ENCODE measurements at places on chromosomes 7 and 10.

DNA sequence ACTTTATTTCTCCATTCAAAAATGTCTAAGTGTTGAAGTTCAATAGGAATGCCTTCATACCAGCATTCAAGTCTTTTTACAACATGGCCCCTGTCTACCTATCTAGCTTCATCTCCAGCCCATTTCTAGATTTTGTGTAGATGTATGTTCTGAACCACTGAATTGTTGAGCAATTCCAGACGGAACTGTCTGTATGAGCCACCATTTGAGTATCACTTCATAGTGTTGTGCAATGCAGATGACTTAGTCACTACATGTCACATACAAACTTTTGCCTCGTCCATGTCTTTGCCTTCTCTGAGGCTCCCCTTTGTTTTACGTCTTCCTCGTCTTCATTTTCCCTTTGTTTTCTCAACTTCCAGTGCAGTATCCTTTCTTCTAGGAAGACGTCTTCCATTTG is 118.1 kb downstream of the INHBA start:
- DNase-seq = no peak

DNA sequence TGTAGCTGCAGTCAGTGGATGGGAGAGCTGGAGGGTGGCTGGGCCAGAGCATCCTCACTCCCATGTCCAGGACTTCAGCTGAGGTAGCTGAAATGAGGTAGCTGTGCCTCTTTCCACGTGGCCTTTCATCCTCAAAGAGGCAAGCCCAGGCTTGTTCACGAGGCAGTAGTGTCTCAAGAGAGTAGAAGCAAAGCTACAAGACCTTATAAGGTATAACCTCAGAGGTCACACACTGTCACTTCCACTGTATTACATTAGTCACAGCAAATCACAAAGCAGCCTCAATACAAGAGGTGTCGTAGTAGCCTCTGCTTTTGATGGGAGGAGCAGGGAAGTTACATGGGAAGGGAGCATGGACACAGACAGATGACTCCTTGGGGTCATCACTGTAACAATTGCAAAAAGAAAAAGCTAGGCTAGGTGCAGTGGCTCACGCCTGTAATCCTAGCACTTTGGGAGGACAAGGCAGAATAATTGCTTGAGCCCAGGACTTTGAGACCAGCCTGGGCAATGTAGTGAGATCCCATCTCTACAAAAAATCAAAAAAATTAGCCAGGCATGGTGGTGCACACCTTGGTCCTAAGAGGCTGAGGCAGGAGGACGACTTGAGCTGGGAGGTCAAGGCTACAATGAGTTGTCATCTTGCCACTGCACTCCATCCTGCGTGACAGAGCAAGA is 97.5 kb downstream of the SKIDA1 start:
- DNase-seq = peak; percentile 19

DNA sequence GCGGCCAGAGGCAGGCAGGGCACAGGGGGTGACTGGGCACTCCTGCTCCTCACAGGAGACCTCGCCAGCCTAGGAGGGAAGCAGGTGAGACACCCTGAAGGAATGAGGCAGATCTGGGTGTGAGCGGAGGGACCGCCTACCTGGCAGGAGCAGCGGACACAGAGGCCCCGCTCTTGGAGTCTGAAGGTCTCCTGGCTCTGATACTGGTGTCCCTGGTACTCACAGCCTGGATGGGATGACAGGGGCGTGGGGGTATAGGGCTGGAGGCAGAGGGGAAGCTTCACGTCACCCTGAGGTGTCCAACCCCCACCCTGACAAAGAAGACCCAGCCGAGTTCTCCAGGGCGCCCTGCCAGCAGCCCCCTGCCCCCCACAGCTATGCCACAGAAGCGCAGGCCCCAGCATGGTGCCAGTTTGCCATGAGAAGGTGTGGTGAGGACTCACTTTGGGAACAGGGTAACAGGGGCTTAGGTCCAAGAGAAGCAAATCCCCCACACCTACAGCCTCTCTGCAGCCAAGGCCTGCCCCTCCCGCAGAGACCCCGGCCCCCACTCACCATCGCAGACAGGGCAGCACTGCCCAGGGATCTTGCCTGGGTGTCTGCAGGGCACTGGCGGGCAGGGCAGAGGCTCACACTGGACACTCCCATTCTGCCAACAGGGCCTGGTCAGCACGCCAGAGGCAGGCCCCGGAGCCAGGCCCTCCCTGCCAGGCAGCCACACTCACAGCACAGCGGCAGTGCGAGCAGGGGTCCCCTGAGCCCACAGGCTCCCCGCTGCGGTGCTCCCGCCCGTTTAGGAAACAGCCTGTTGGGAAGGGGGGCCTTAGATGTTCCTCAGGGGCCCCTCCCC is 17.0 kb downstream of the KCP start:
- DNase-seq = no peak

DNA sequence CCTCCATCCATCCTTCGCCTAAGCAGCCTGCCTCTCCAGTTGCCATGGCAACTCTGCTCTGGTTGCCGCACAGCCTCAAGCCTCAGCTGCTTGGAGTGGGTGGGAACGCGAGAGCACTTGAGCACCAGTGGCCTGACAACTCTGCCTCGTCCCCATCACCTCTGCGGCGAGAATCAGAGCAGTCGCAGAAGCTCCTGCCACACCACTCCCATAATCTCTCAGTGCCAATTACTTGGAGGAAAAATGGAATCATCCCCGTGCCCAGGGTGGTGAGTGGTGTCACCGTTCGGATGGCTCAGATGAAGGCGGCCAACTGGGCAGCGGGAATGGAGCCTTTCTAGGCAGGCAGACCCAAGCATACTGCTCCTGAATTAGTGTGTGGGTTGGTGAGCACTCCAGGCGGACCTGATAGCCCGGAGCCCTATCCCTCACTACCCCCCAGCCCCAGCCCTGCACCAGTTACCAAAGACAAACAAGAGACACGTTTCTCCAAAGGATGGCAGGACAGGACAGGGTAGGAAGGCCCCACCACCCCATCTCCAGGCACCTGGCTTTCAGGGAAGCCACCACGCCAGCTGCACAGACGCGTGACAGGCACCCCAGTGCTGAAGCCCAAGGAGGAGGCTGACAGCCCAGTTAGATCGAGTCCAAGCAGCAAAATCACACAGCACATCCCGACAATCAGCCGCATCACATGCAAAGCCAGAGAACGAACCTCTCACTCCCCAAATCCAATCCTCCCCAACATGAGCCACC is 335.4 kb downstream of the PTPRN2 start:
- DNase-seq = no peak

DNA sequence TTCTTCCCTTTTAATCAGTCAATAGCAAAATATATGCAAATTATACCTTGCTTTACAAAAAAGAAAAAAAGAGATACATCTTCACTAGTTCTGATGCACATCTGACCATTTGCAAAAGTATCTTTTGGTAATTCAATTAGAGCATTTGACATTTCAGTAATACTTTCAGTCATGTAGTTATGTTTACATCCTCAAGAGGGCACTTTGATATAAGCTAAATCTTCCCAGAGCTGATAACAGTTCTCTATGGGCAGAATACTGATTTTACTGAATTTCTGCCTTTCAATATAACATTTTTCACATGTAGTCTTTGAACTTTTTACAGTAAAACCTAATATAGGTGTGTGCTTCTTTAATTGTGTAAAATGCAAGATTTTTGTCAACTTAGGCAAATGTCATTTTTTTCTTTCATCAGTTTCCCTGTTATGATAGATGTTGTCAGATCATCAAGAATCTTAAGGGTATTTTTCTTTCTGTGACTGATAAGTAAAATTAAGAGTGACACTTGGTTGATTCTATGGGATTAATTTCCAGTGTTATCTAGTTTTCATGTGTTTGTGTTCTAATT is 703.5 kb upstream of the SEMA3D start:
- no peak for DNase-seq

DNA sequence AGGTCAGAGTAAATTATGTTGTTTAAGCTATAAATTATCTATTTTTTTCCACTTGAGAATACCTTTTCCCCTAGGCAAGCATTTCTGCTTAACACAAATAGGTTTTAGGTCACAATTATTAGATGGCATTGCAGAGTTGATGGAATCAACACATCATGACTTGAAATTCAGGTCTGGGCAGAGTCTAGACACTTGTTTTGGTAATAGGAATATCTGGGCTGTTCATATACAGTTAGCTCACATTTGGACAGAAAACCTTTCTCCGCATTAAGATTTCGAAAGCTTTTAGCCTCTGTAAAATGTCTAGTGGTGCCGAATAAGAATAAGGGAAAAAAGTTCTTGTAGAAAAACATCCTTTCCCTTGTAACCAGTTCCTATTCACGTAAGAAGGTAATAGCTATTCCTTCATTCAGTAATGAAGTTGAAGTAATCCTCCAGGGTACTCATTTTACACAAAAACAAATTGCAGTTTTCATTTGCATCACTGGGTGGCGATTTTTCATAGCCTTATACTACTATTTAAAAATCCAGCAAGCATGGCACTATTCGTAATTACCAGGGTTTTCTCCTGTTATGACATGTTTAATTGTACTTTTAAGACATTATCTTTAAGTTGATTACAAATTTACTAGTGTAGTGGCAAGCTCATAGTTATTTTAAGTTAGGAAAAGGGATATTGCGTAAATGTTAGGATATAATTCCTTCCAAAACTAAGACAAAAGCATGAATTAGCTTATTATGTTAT is 37.0 kb downstream of the RPA3 start:
- DNase-seq = peak; percentile 15

- DNase-seq = no peak
These were observed 64.8 kb downstream of the SORBS1 start for GRCh38 chr10:95496246-95496911.

DNA sequence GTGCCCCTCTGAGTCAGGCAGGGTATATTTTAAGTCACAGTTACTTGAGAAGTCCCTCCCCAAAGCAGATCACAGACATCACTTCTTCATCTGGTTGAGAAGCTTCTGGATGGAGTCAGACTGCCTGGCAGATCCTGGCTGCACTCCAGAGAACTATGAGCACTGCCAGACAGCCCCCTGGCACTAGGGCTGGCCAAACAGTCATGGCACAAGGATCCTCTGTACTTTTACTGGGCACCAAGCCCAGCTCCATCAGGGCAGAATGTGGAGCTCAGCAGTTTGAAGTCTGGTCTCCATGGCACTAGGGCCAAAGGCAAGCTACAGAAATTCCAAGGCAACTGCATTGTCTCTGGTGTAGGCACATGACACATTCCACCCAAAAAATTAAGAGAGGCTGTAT is 162.1 kb downstream of the NRG3 start:
- DNase-seq = no peak

- DNase-seq = no peak
These were observed 1235.0 kb downstream of the XPNPEP1 start for GRCh38 chr10:108688314-108688713.

DNA sequence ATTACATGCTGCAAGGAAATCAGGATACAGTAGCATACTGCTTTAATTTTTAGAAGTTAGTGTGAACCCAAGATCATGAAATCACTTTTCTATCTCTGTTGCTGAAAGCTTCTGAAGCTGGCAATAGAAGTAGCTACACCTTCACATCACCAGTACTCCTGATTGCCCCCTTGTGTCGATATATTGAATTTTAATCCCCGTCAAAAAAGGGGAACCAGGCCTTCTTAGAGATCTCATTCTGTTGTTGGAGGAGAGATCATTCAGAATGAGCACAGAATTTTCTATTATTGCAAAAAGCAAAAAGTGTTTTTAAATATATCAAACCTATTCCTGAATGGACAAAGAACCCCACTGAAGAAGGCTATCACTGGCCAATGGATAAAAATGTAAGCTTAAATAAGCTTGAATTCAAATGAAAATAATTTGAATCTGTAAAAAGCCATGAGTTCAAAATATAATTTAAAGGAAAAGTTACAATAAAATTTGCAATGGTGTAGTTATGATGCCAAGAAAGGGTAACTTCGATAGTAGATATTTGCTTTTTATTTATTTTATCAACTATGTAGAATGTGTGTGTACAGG is 39.7 kb upstream of the TEX47 start:
- DNase-seq = peak; percentile 8

DNA sequence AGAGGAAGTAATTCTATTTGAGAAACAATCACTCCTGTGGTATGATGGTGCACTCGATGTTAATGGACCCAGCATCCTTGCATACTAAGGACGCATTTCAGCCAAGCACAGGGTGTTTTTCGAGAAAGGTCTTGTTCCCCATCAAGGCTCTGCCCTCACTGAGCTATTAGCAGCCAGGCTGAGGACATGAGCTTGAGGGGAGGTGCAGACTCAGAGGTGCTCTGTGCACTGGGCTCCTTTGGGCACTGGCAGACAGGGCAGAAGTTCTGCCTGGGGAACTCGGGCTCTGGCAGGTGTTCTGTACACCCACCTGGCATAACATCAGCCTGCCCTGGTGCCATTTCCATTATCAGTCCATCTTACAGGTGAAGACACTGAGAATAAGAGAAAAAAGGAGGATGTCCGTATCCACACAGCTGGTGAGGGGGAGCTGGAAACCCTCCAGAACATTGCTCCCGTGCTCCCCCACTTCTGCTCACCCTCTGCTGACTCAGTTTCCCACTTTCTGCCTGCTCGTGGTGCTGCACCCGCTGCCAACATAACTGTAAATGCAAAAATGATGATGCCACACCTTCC is 92.7 kb upstream of the RET start:
- DNase-seq = no peak

DNA sequence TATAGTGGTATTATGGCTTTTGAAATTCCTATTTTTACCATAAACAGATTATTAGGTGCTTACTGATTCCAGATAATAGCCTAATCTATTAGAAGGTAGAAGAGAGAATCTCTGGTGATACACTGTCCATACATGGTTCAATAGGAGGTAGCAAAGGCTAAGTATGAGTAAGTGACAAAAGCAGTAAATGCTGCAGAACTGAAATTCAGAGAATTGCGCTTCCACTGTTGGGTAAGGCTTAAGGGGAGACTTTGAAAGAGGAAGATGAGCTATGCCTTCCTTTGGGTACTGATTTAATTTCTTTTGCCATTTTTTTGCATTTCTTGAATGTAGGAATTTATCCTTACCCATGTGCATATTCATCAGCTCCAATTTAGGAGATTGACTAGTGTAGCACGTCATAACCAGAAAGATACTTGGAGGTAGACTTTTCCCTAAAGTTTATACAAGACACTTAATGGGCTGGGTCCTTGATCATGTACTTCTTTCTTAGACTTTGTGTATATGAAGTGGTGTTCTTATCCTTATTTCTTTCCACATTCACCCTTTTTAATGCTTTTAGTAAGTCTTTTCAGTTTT is 15.3 kb downstream of the MKLN1 start:
- DNase-seq = no peak

GRCh38 chr7:121187676-121188075 is 141.1 kb upstream of the WNT16 start:
- no peak for DNase-seq

GRCh38 chr7:94675356-94675755 is 19.4 kb upstream of the SGCE start:
- DNase-seq = no peak

DNA sequence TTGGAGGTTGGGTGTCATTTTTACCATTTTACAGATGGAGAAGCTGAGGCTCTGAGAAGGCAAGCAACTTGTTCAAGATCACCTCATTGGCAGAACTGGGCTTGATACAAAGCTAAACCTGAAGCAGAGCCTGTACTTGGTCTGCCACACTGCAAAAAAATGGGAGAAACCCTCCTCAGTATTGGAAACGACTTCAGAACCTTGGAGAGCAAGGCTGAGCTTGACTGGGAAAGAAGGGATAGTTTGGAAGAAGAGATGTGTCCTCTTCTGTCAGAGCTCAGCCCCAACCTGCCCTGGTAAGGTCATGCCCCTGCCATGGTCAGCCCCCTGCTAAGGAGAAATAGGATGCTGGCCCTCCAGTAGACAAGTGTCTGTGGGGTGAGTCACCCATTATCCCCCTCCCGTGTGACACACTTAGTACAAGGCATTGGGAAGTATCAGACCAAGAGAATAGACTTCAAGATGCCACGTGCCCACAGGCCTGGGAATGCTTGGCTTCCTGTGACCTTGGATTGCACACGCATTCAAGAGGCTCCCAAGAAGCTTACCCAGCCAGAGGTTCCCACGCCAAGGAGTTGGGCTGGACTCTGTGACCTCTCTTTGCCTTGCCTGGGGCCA is 56.2 kb upstream of the SMNDC1 start:
- no peak for DNase-seq
